Endodermal cell (in vitro differentiated cells): ENCODE measurements at places on chromosomes 4 and X. TPM values are rescaled to one million over a fixed set of nuclear protein-coding genes. Genes with fewer than 3 reads are reported as not detected.

- H3K4me3 ChIP-seq: no peak overlapping the region
- no peaks in the 10 kb centered on the region for H3K4me1 ChIP-seq
- no peaks in the 10 kb centered on the region for H3K36me3 ChIP-seq
- no peak overlapping the region for H3K27ac ChIP-seq
Observed at GRCh38 chr4:85420831-85421230, 54.1 kb upstream of the ARHGAP24 start.

DNA sequence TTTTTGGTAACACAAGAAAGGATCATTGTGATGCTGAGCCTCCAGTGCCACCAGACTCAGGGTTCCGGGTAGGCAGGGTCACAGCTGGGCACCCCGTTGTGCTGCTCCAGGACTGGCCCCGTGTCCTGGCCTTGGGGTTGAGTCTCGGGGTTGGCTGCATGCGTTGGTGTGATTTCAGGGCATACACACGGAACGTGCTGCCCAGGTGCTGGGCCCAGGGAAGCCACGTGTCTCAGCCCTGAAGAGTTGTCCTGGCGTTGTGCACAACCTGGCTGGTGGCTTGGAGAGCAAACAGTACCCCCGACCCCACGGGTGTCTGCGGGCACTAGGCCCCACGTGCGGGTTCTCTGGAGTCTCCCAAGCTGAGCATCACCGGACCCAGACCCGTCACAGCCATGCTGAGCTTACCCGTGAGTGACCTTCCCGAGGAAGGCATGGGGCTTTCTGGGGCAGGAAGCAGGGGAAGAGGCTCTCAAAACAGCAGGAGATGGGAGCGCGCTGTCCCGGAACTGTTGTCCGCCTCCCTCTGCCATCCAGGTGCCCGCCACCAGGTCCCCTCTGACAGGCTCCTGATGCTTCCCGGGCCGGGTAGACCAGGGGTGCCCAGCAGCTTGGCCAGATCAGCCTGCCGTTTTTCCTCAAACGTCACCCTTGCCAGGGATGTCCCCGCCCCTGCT, 66.1 kb upstream of the ENPP6 start:
- no peaks in the 10 kb centered on the region for H3K36me3 ChIP-seq
- H3K4me1 ChIP-seq: peaks cover 3% of the 10 kb centered on the region
- H3K27ac ChIP-seq: no peak overlapping the region
- no peak for DNase-seq

- no peak overlapping the region for H3K27ac ChIP-seq
- H3K36me3 ChIP-seq: no peaks in the 10 kb centered on the region
- H3K4me1 ChIP-seq: no peaks in the 10 kb centered on the region
- no peaks in the 10 kb centered on the region for H3K27me3 ChIP-seq
- DNase-seq: no peak
- H3K4me3 ChIP-seq: no peak overlapping the region
Observed at GRCh38 chr4:141711211-141711610, 74.8 kb downstream of the IL15 start.

- DNase-seq: peak; percentile 70
- no peaks in the 10 kb centered on the region for H3K4me1 ChIP-seq
- H3K27me3 ChIP-seq: no peaks in the 10 kb centered on the region
- H3K4me3 ChIP-seq: no peak overlapping the region
Observed at GRCh38 chr4:159455675-159456237, 352.9 kb downstream of the RAPGEF2 start.

- no peak for DNase-seq
- H3K27ac ChIP-seq: no peak overlapping the region
- no peaks in the 10 kb centered on the region for H3K4me1 ChIP-seq
- no peaks in the 10 kb centered on the region for H3K27me3 ChIP-seq
- H3K36me3 ChIP-seq: no peaks in the 10 kb centered on the region
- H3K4me3 ChIP-seq: no peak overlapping the region
Observed at GRCh38 chrX:7266288-7266687, 118.3 kb upstream of the PUDP start.

- no peak overlapping the region for H3K4me3 ChIP-seq
- DNase-seq: no peak
- H3K36me3 ChIP-seq: no peaks in the 10 kb centered on the region
- H3K27me3 ChIP-seq: no peaks in the 10 kb centered on the region
- H3K27ac ChIP-seq: no peak overlapping the region
Observed at GRCh38 chr4:173185847-173186510, 17.4 kb downstream of the GALNT7 start.

DNA sequence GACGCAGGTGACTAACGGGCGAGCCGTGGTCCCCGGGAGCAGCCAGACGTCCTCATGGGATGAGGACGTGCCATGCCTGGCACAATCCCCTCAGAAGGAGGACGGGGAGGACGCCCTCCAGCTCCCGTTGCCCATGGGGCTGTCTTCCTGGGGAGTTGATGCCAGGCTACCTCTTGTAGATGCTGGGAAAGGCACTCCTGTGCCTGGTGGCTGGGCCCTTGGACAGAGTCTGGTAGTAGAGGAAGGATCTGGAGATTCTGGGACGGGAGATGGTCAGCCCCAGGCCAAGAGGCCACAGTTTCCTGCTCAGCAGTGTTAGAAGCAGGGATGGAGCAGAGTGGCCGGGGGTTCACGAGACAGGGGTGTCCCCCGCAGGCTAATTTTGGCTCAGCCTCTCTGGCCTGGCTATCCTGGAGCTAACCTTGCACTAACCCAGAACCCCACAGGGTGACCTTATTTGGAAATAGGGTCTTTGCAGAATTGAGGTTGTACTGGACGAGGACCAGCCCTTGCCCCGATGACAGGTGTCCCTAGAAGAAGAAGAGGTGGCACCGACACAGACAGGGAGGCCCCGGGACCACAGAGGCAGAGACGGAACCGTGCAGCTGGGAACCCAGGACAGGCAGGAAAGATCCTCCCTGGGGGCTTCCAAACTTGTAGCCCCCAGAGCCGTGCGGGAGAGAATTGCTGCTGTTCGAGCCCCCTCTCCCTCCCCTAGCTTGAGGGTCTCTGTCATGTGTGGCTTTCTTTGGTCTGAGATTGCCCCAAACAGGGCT, 50.1 kb upstream of the ADRA2C start:
- no peak overlapping the region for H3K4me3 ChIP-seq
- H3K36me3 ChIP-seq: no peaks in the 10 kb centered on the region
- H3K27me3 ChIP-seq: no peaks in the 10 kb centered on the region

DNA sequence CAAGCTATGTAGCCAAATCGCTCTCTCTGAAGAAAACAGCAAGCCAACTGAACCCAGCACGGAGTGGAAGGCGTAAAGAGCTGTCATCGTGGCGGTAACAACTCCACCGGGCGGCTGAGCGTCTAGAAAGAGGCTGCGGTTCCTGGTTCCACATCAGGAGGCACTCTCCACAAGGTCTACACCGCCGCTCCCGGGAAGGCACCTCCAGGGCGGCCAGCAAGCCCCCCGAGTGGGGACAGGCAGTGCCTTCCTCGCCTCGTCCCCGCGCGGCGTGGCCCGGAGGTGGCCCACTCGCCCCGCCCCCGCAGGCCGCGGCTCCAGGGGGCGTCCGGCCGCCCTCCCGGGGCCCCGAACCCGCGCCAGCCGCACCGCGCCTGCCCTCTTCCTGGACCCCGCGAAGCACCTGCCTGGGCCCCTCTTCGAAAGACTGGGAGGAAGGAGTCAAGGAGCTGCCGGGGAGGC, 755 bp downstream of the KLHL8 start:
- H3K36me3 ChIP-seq: no peaks in the 10 kb centered on the region
- DNase-seq: peak; percentile 77
- H3K27me3 ChIP-seq: no peaks in the 10 kb centered on the region
- peak overlapping the region; percentile 89 for H3K27ac ChIP-seq
- H3K4me3 ChIP-seq: peak overlapping the region; percentile 95
- no peaks in the 10 kb centered on the region for H3K4me1 ChIP-seq

- peaks cover 17% of the 10 kb centered on the region for H3K36me3 ChIP-seq
- H3K27me3 ChIP-seq: no peaks in the 10 kb centered on the region
- no peak overlapping the region for H3K27ac ChIP-seq
- no peak for DNase-seq
- H3K4me3 ChIP-seq: no peak overlapping the region
Observed at GRCh38 chrX:55143621-55144020, 54.8 kb downstream of the PAGE2 start.

GRCh38 chr4:83231620-83232076, 53.0 kb downstream of the COQ2 start:
- H3K27ac ChIP-seq: no peak overlapping the region
- DNase-seq: no peak
- peaks cover 5% of the 10 kb centered on the region for H3K4me1 ChIP-seq
- H3K36me3 ChIP-seq: no peaks in the 10 kb centered on the region

GRCh38 chr4:108109997-108110416, 58.7 kb downstream of the LEF1 start:
- H3K27me3 ChIP-seq: peaks cover 15% of the 10 kb centered on the region
- H3K36me3 ChIP-seq: no peaks in the 10 kb centered on the region
- H3K27ac ChIP-seq: no peak overlapping the region

GRCh38 chrX:138240266-138240665, 471.3 kb downstream of the FGF13 start:
- no peaks in the 10 kb centered on the region for H3K27me3 ChIP-seq
- peaks cover 5% of the 10 kb centered on the region for H3K36me3 ChIP-seq
- no peaks in the 10 kb centered on the region for H3K4me1 ChIP-seq

DNA sequence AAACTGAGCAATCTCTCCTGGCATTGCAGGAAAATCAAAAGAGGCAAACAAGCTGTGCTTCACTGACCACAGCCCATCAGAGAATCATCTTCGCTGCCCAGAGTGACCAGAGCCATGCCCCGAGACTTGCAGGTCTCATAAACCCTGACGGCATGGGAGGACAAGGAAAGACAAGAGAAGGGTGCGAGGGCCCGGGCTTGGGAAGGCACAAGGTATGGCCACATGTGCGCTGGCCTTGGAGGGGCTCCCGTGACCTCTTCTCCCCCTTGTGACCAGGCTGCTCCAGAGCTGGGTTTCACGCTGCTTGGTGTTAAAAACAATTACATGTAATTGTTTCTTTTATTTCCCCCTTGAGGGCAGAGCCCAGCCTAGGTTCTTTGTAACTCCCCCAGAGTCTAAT, 20.8 kb downstream of the DCTD start:
- H3K36me3 ChIP-seq: peaks cover 76% of the 10 kb centered on the region
- no peaks in the 10 kb centered on the region for H3K27me3 ChIP-seq
- no peaks in the 10 kb centered on the region for H3K4me1 ChIP-seq
- DNase-seq: no peak
- no peak overlapping the region for H3K4me3 ChIP-seq

DNA sequence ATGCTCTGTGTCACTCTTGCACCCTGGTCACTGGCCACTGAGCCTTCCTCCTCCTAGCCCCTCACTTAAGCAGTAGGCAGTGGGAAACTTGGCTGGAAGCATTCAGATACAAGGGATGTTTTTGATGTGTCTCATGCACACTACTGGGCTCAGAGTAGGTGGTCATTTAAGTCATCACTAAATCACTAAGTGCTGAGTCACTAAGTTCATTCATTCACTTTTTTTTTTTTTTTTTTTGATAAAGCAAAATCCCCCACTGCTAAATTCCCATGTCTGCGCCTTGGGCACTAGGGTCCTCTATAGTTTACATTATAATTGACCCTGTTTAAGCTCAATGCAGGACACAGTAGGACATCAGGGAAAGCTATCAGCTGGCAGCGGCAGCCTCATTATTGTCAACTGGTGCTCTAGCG, 182.4 kb upstream of the MBNL3 start:
- H3K4me1 ChIP-seq: peaks cover 4% of the 10 kb centered on the region
- no peak overlapping the region for H3K27ac ChIP-seq
- H3K36me3 ChIP-seq: no peaks in the 10 kb centered on the region
- peak; percentile 63 for DNase-seq

GRCh38 chr4:96756584-96756983, 916.7 kb downstream of the PDHA2 start:
- no peaks in the 10 kb centered on the region for H3K36me3 ChIP-seq
- H3K27me3 ChIP-seq: no peaks in the 10 kb centered on the region
- H3K27ac ChIP-seq: no peak overlapping the region
- H3K4me1 ChIP-seq: no peaks in the 10 kb centered on the region
- H3K4me3 ChIP-seq: no peak overlapping the region

- no peak overlapping the region for H3K4me3 ChIP-seq
- H3K27ac ChIP-seq: no peak overlapping the region
- H3K27me3 ChIP-seq: no peaks in the 10 kb centered on the region
- H3K36me3 ChIP-seq: no peaks in the 10 kb centered on the region
- DNase-seq: no peak
Observed at GRCh38 chr4:91267543-91267942, 1036.2 kb upstream of the GRID2 start.

GRCh38 chr4:42761804-42762203, 104.9 kb upstream of the ATP8A1 start:
- peaks cover 4% of the 10 kb centered on the region for H3K4me1 ChIP-seq
- peak; percentile 53 for DNase-seq
- H3K4me3 ChIP-seq: no peak overlapping the region
- H3K27ac ChIP-seq: no peak overlapping the region
- H3K36me3 ChIP-seq: no peaks in the 10 kb centered on the region
- no peaks in the 10 kb centered on the region for H3K27me3 ChIP-seq

- no peaks in the 10 kb centered on the region for H3K27me3 ChIP-seq
- no peaks in the 10 kb centered on the region for H3K36me3 ChIP-seq
- DNase-seq: no peak
- H3K4me3 ChIP-seq: no peak overlapping the region
- H3K4me1 ChIP-seq: no peaks in the 10 kb centered on the region
- H3K27ac ChIP-seq: no peak overlapping the region
Observed at GRCh38 chr4:171779301-171779700, 33.9 kb upstream of the GALNTL6 start.

DNA sequence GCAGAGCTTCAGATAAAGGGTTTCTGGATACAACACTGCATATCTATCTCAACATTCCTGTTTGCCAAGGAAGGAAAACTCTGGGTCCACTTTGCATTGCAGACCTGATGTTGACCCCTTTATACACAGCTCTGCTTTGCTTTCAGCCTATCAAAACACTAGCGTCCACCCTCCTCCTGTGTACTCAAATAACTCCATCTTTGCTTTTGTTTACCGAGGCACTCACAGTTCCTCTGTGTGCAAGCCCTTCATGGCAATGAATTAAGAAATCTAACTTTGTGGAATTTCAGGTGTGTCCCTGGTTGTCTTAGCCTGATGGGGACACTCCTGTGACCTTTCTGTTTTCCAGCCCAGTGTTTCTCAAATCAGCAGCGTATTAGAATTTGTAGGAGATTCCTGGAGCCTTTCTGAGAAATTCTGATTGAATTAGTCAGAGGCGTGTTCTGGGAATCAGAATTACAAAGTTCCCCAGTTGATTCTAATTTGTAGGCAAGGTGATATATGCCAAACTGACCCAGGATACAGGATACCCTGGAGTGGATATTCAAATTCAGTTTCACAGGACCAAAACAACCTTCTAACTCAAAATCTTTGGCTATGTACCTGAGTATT, 68.6 kb downstream of the DTHD1 start:
- H3K36me3 ChIP-seq: no peaks in the 10 kb centered on the region
- H3K27ac ChIP-seq: no peak overlapping the region
- no peaks in the 10 kb centered on the region for H3K4me1 ChIP-seq
- no peak overlapping the region for H3K4me3 ChIP-seq

- no peaks in the 10 kb centered on the region for H3K36me3 ChIP-seq
- no peak overlapping the region for H3K27ac ChIP-seq
- H3K27me3 ChIP-seq: no peaks in the 10 kb centered on the region
- peak; percentile 58 for DNase-seq
Observed at GRCh38 chr4:47774079-47774478, 63.8 kb downstream of the CORIN start.

GRCh38 chr4:136219592-136220125, 1312.6 kb downstream of the PCDH18 start:
- H3K4me1 ChIP-seq: no peaks in the 10 kb centered on the region
- no peak overlapping the region for H3K27ac ChIP-seq
- DNase-seq: no peak

Gene FAAH2
- 8.9 TPM in 2 replicates for total RNA-seq

Gene GPRASP3
- total RNA-seq: 11.5 to 16.4 TPM (median 14.2 TPM) in 3 replicates

Gene BCORL1
- total RNA-seq: 28.1 to 33.4 TPM (median 29.9 TPM) in 3 replicates

Gene FAM90A26
- total RNA-seq: not detected in 2 replicates

Gene C4orf50
- total RNA-seq: 1.2 and 1.6 TPM in 2 replicates

Gene HSPA4L
- total RNA-seq: 6.2 to 19.8 TPM (median 6.2 TPM) in 3 replicates

Gene TLL1
- 3.8 and 6.4 TPM in 2 replicates for total RNA-seq

Gene GABRB1
- not detected in 3 replicates for total RNA-seq
